ENCODE measurements at places on chromosomes 3 and 15. TPM values are rescaled to one million over a fixed set of nuclear protein-coding genes. Genes with fewer than 3 reads are reported as not detected.
A peak's percentile ranks its signal among the peaks of the same experiment; 100 is the strongest.

- H3K4me1 ChIP-seq, result peaks cover 9% of the 10 kb centered on the region
- H3K27ac ChIP-seq, result no peak overlapping the region
- H3K36me3 ChIP-seq, result no peaks in the 10 kb centered on the region
- no peak for DNase-seq
- H3K27me3 ChIP-seq, result no peaks in the 10 kb centered on the region
Observed at GRCh38 chr3:128578346-128578745, 72.3 kb downstream of the RPN1 start.

- peak; percentile 91 for DNase-seq
- no peaks in the 10 kb centered on the region for H3K27me3 ChIP-seq
- peak overlapping the region; percentile 98 for H3K27ac ChIP-seq
- H3K4me3 ChIP-seq, result peak overlapping the region; percentile 39
Observed at GRCh38 chr3:49133226-49133951, 539 bp upstream of the LAMB2 start.

DNA sequence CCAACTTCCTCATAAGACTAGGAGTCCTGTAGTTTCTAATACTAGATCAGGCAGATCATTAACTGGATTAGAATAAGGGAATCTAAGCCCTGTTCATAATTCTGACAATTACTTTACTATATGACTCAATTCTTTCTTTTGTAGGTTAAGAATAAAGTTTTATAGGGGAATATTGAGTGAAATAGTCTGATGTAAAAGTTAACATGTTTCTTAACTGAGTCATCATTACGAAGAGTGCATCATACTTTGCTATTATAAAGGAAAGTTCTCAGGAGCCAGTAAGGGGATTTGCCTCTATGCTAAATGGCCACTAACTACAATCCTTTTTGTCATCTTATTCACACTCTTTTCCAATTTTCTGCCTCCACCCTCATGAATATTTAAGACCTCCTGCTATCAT lies 63.1 kb downstream of the POLQ start:
- no peaks in the 10 kb centered on the region for H3K27me3 ChIP-seq
- no peaks in the 10 kb centered on the region for H3K4me1 ChIP-seq
- no peak overlapping the region for H3K4me3 ChIP-seq
- no peak for DNase-seq

DNA sequence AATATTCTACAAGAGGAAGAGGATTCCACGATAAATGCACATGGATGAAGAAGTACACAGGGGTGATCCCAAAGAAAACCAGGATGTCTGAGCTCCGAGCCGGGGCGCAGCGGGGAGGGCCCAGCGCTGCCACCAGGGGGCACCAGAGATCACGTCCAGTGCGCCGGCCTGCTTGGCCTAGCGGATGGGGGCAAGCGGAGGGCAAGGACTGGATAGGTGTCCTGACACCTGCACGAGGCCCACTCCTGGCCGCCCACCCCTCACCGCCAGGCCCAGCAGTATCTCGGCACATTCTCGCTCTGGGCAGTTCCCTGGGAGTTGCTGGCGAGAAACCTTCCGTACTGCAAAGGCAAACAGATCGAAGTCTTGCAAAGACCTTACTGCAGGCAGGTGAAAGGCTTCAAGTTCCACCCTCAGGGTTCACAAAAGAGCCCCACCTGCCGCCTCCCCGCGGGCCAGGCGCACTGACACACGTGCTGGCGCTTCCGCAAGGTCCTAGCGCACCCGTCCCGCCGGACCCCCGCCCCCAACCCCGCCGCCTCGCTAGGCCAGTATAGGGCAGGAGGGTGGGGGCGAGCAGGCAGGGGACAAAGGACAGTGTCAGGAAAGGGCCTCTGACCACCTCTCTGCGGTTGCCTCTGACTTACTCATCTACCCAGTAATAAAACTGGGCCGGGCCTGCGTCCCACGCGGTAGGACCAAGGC lies 3.3 kb downstream of the ANKRD63 start:
- no peak overlapping the region for H3K4me3 ChIP-seq
- no peak overlapping the region for H3K27ac ChIP-seq
- peaks cover 30% of the 10 kb centered on the region for H3K4me1 ChIP-seq
- peaks cover 38% of the 10 kb centered on the region for H3K27me3 ChIP-seq
- no peaks in the 10 kb centered on the region for H3K36me3 ChIP-seq

GRCh38 chr3:11400213-11400612 lies 128.0 kb downstream of the ATG7 start:
- H3K27me3 ChIP-seq, result no peaks in the 10 kb centered on the region
- no peaks in the 10 kb centered on the region for H3K36me3 ChIP-seq
- DNase-seq, result no peak
- no peak overlapping the region for H3K4me3 ChIP-seq
- no peaks in the 10 kb centered on the region for H3K4me1 ChIP-seq
- no peak overlapping the region for H3K27ac ChIP-seq

DNA sequence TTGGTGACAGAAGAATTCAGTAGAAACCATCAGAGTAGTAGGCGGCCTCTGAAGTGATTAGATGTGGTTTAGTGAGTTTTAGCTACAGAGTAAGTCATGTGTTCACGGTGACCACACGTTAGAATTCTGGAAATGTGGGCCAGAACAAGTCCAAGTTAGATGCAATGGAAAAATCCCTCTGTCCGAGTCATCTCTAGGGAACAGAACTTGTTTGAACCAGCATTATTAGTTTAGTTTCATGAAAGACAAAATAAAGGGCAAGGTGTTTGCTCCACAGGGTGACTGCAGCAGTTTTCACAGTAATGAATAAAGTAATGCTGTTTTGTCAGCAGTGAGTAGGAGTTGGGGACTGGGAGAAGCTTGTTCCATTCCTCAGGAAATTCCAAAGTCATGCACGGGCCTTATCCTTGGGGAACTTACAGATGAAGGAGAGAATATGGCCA lies 100.2 kb downstream of the CGNL1 start:
- peaks cover 6% of the 10 kb centered on the region for H3K36me3 ChIP-seq
- H3K27me3 ChIP-seq, result no peaks in the 10 kb centered on the region
- DNase-seq, result peak; percentile 80
- H3K27ac ChIP-seq, result no peak overlapping the region
- H3K4me3 ChIP-seq, result no peak overlapping the region
- H3K4me1 ChIP-seq, result peaks cover 17% of the 10 kb centered on the region

- no peak overlapping the region for H3K4me3 ChIP-seq
- peak overlapping the region; percentile 65 for H3K27ac ChIP-seq
- peak; percentile 63 for DNase-seq
- no peaks in the 10 kb centered on the region for H3K36me3 ChIP-seq
- no peaks in the 10 kb centered on the region for H3K27me3 ChIP-seq
Observed at GRCh38 chr3:159668990-159669476, 319.6 kb upstream of the IL12A start.

DNA sequence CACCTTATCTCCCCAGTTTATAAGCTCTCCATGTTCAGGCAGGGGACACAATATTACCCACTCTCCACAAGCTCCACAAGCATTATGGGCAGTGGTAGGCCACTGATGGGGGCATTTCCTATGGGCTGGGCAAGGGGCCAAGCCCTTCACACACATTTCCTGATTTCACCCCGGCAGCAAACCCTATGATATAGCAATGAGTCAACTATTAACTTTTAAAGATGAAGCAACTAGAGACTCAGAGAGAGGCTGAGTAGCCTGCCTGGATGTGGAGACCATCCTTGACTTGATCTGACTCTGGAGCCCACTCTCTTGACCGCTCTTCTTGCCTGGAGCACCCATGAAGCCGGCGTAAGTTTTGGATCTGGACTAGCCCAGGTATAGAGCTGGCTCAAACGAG lies 27.4 kb downstream of the FOXL2NB start:
- no peak overlapping the region for H3K4me3 ChIP-seq
- peaks cover 4% of the 10 kb centered on the region for H3K27me3 ChIP-seq
- no peaks in the 10 kb centered on the region for H3K36me3 ChIP-seq
- no peak overlapping the region for H3K27ac ChIP-seq

GRCh38 chr3:184773283-184774186 lies 38.4 kb upstream of the VPS8 start:
- no peaks in the 10 kb centered on the region for H3K36me3 ChIP-seq
- no peak overlapping the region for H3K4me3 ChIP-seq
- peaks cover 37% of the 10 kb centered on the region for H3K4me1 ChIP-seq
- peak overlapping the region; percentile 93 for H3K27ac ChIP-seq
- DNase-seq, result peak; percentile 81
- no peaks in the 10 kb centered on the region for H3K27me3 ChIP-seq

DNA sequence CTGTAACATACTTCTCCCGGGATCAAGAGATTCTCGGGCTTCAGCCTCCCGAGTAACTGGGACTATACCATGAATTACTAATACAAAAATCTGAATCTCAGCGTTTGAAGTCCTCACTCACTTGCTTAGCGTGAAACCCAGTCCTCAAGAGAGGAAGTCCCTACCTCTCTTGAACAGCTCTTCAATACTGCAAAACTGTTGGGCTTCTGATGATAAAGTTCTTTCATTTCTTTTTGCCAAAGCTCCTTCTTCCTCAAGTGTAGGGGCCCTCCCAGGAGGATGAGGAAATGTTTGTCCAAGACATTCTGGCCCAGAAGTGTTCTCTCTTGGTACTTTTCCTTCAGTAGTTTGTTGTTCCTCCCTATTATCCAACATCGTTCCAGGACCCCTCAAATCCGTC lies 48.5 kb downstream of the FMN1 start:
- H3K4me3 ChIP-seq, result no peak overlapping the region
- no peak for DNase-seq
- H3K27me3 ChIP-seq, result no peaks in the 10 kb centered on the region
- H3K4me1 ChIP-seq, result no peaks in the 10 kb centered on the region
- H3K27ac ChIP-seq, result no peak overlapping the region

POLQ gene
- 3.0 TPM for total RNA-seq

MITF gene
- 57.3 TPM for total RNA-seq
